ENCODE measurements at places on chromosomes 7 and 10.

DNA sequence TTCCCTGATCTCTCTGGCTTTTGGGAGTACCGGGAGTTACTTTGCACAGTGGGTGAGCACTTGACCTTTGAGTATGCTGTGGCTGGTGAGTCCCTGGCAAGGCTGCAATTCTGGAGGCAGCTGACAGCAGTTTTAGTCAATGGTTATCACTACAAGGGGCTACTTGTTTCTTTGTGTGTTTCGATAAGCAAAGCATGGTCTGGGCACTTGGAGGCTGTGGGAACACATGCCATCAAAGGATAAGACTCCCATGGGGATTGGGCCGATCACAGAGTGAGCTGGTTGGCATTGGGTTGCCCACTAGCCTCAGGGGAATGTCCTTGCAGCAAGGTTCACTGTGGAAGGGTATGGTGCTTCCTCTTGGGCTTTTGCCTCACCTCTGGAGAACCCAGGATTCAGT is 208.2 kb downstream of the SNX13 start:
- DNase-seq, result no peak

DNA sequence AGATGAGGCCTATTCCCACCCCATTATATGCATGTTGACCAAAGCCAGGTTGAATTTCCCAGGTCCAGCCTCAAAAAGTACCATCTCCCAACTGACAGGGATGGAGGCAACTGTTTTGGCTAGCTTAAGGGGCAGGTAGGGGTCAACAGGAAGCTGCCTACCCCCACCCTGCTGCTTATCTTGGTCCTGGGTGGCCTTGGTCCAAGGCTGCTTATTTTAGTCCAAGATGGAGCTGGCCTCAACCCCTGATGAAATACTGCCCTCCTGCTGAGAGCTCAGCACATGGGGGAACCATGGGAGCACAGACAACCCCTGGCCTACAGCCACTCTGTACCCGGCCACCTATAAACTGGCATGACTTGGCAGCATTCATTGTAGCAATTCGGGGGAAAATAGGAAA is 23.1 kb downstream of the MYO1G start:
- DNase-seq, result no peak

DNA sequence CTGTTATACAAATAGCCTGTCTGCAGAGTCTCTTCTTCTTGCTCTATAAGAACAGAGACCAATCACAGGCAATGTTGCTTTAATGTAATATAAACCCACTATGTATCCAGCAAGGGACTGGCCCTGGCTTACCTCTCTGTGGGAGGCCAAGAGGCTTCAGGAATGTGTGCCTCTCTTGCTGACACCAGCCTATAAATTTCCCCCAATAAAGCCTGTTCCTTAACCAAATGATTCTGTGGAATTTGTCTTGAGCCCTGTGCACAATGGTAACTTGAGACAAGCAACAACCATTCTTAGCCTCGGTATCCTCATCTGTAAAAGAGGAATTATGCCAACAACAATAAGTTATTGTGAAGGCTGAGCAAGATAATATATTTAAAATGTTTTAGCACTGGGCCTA is 563.7 kb downstream of the GRM8 start:
- DNase-seq, result no peak

DNA sequence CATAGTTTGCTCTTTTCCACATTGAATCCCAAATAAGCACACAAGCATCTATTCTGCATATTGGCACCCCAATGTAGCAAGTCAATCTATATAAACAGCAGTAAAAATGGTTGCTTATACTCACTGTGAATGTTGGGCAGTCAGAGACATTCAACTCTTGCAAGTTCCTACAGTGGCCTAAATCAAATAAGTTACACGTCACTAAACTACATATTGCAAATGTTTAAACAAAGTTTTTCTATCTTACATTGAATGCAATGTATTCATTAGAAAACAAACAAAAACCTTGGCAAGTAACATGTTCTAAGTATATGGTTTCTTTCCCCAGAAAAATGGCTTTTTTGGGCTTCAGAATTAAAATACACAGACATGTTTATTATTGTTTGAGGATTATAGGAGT is 19.0 kb downstream of the LRRC17 start:
- no peak for DNase-seq

- DNase-seq, result no peak
Measured at GRCh38 chr7:152860310-152860709, 100.8 kb downstream of the ACTR3B start.

DNA sequence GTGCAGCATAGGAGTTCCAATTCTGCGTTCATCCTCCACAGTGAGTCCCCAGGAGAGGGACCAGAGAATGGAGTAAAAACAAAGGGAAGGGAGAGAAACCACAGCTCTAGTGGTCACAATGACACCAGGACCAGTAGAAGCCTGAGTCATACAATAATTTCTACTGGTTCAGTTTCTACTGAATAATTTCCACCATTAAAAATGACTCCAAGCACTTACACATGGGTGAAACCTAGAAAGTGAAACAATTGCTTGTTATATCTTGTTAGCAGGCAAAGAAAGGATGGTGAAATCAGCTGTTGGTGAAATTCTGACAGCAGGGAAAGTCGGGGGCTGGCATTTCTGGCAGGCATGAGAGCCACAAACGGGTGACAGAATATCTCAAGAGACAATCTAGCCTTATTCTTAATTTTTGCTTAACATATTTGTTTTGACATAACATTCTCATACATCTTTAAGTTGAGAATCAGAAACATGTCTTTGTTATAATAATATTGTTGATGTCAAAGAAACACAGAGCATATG is 1065.8 kb upstream of the C7orf33 start:
- DNase-seq, result no peak

DNA sequence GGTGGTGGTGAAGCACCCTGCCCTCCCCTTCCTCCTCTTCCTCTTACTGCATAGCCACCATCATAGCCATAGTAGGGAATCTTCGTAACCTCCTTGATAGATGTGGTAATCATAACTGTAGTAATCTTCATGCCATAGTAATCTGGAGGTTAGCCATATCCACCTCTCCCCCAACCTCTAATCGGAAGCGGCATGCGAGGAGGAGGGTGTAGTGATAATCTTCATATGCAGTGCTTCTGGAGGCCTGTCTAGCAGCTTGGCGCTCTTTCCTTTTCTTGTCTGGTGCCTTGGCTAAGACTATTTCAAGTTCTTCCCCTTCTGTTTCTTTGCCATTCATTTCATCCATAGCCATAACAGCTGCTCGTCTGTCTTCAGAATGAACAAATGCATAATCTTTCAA is 90.9 kb downstream of the MLLT10 start:
- DNase-seq, result no peak
